ENCODE measurements at places on chromosomes 12 and 14. TPM values are rescaled to one million over a fixed set of nuclear protein-coding genes. Genes with fewer than 3 reads are reported as not detected.

Gene OR6C68
- not detected for total RNA-seq

Gene KCNJ8
- not detected for total RNA-seq

Gene PIWIL1
- total RNA-seq, result not detected

Gene APEX1
- 62.6 TPM for total RNA-seq

GRCh38 chr14:49858383-49858782 is 5.8 kb upstream of the NEMF start:
- DNase-seq, result no peak

DNA sequence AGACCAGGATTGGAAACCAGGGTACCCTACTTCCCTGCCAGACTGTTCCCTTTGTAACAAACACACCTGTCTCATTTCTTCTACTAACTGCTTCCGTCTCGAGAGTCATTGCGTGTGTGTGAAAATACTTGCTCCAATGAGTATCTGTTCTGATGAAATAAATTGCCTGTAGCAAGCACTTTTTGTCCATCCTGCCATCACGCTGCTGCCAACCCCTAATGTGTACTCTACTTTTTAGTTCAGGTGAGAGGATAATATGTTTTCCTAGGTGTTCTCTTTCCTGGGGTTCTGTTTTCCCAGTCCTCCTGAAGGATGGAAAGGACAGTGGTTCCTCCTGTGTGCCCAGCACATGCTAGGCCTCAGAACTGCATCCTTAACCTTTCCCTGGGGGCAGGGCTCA is 1.0 kb downstream of the TUNAR start:
- DNase-seq, result no peak

DNA sequence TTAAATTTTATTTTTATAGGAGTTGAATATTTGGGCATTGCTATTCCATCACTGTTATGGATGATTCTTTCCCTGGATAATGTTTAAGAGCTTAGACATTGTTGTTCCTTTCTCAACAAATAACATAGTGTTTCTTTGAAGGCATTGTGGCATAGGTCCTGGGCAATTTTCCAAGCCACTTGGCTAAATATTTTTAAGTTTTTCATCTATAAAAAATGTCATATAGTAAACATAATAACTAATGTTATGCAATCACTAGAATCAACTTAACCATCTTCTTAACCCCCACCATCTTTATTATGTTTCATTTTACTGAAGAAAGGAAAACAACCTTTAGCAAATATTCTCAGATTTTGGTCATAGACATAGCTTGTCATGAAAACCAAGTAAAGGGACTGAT is 600.6 kb upstream of the LMO3 start:
- no peak for DNase-seq

- DNase-seq, result no peak
These were observed 93.9 kb downstream of the DNAI7 start for GRCh38 chr12:25101092-25101445.

Gene KLHL33
- not detected for total RNA-seq

GRCh38 chr14:56216626-56217379 is 98.6 kb downstream of the PELI2 start:
- DNase-seq, result peak; percentile 14

GRCh38 chr12:68425998-68426397 is 93.8 kb upstream of the MDM1 start:
- DNase-seq, result no peak

Gene HOXC12
- total RNA-seq, result not detected

Gene INSM2
- 0.27 TPM for total RNA-seq

DNA sequence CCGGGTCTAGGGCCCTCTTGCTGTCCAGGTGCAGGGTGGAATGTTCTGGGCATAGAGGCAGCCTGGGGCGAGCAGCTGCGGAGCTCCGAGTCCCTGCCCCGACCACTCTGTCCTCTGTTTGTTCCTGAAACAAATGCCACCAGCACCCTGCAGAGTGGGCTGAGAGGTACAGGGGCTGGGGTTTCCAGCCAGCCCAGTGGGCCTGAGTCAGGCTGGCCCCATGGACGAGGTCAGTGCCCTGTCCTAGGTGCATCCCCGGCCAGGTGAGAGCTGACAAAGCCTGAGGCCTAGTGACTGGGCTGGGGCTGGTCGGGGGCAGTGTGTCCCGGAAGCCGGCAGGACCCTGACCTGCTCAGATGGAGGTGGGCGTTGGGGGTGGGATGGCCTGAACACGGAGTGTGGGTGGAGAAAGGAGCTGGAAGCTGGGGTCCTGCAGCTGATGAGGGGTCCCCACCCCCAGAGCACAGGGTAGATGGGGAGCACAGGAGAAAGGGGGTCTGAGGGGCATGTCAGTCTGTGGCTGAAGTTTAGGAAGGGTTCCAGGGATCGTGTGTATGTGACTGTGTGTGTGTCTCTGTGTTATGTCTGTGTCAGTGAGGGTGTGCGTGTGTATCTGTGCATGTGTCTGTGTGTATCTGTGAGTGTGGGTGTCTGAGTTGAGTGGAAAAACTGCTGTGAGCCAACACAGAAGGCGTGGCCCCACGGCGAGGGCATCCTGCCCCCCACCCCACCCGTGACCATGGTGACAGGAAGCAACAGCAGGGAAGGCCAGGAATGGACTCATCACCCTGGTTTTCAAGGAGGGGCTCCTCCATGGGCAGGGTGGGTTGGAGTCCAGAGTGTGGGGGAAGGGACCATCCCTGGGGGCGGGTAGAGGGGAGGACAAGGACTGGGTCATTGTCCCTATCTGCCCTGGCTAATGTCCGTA is 2.4 kb upstream of the CRIP1 start:
- no peak for DNase-seq

DNA sequence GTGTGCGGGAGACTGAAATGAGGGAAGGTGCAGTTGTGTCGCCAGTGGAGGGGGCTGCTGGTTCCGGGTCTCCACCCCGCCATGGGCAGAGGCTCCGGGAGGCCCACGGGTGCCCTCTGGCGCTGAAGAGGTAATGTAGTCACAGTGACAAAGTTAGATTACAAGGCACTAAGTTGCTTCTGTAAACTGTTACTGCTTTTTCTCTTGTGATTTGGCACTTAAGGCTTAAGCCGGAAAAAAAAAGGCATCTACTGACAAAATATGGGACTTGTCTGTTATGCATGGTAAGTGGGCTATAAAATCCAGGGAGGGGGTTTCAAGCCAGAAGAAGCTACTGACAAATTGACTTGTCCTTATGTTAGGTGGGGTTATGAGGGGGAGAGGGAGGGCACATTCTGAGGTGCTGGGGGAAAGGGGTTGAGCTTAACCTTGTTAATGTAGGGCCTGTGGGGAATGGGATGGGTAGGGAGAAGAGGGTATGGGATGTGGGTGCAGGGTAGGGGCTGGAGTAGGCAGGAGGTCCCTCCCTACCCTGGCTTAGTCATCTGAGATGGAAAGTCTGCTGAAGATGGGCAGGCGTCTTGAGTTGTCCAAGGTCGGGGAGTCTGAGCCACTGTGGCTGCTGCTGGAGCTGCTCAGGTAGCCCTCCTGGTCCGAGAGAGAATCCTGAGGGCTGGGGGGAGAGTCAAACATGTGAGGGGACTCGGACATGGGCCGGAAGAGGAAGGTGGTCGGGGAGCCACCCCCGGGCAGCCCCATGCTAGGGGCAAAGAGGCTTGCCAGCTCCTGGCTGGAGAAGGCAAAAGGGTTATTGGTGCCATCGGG is 3.7 kb downstream of the ZFP36L1 start:
- DNase-seq, result peak; percentile 82

- DNase-seq, result no peak
These were observed 9.2 kb upstream of the NUAK1 start for GRCh38 chr12:106147956-106148355.

DNA sequence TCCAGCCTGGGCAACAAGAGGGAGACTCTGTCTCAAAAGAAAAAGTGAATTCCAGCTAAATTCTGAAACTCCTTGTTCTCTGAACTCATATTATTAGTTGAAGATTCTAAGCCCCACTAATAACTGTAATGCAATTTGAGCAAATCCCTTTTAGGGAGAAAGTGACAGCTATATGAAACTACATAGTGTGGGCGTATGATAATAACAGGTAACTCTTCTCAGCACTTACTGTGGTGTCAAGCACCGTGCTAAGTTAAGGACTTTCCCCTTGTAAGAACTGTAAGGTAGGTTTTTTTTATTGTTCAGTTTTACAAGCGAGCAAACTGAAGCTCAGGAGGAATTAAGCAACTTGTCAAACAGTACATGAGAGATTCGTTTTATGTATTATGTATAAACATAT is 5.4 kb downstream of the ANKRD13A start:
- no peak for DNase-seq

DNA sequence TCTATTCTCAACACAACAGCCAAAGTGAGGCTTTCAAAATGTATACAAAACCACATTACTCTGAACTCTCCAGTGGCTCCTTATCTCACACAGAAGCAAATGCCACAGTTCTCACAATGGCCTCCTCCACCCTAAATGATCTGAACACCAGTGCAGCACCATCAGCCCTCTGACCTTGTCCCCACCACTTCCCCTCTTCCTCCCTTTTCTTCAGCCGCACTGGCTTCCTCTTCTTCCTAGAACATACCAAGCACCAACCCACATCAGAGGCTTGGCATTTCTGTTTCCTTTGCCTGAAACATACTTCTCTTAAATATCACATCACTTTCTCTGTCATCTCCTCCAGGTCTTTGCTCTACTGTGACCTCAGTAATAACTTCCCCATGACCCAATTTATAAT is 66.3 kb downstream of the GPR135 start:
- DNase-seq, result no peak

Gene E2F7
- total RNA-seq, result 5.0 TPM

GRCh38 chr14:35088514-35088913 is 33.3 kb downstream of the PPP2R3C start:
- DNase-seq, result no peak

GRCh38 chr12:130617219-130617618 is 98.9 kb downstream of the RIMBP2 start:
- DNase-seq, result peak; percentile 49

- no peak for DNase-seq
These were observed 75.4 kb upstream of the BDKRB2 start for GRCh38 chr14:96129128-96129736.

Gene SIX1
- 3.3 TPM for total RNA-seq

DNA sequence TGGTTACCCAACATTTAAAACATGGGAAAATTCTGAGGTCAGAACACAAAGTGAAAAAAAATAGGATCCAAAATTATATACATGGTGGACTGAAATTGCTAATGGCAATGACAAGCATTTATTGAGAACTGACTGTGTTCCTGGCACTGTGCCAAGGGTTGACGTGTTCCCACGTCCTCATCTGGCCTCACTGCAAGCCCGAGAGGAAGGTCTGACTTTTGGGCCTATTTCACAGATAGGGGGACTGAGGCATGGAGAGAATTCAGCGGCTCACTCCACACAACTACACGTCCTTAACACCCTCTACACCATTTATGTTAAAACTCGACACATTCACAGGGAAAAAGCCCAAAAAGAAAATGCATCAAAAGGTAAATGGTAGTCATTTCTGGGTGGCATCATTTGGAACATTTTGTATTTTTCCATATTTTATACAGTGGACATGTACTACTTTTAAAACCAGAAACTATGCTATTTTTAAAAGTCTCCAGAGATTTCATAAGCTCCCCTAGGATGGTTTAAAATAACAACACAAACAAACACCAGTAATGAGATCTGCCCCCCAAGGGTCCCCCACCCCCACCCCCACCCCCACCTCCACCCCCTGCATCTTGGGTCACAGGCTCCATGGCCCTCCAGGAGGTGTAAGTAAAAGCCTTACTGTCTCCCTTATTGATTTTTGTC is 27.7 kb downstream of the CLMN start:
- peak; percentile 57 for DNase-seq

DNA sequence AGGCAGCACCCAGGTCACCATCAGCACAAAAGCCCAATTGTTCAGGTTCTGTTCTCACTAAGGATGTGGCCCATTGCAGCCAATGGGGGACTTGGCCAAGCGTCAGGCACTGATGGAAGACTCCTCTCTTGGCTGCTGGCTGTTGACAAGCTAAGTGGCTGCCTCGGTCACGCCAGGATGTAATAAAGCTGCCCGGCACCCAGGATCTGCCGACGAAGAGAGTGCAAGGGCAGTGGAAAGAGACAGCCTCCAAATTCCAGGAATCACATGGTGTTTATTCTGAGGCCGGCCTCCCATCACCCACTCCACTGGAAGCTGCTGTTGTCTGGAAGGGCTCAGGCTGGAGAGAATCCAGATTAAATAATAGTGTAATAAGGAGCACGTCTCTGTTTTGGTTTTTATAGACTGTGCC is 451.8 kb upstream of the TBX3 start:
- DNase-seq, result peak; percentile 54

Gene RAB21
- total RNA-seq, result 43.0 TPM

GRCh38 chr14:40362856-40363255 is 930.6 kb upstream of the FBXO33 start:
- DNase-seq, result no peak

- DNase-seq, result no peak
These were observed 1.0 kb upstream of the TSSK4 start for GRCh38 chr14:24204163-24205146.

GRCh38 chr12:45124485-45125155 is 73.7 kb upstream of the DBX2 start:
- no peak for DNase-seq

DNA sequence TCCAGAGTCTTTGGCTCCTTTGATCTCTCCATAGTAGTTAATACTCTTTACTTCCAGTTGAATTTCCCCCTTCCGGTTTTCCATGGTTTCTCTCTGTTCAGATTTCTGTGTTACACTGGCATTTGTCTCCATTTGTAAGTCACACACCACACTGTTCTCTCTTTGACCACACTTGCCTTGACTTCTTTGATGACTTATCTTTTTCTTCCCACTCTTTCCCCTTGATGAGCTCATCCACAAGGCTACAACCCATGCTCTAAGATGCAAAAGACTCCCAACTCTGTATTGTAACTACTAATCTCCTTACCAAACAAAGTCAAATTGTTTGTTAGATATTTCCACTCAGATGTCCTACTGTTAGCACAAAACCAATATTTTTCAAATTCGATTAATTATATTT is 242.7 kb upstream of the E2F7 start:
- no peak for DNase-seq

- DNase-seq, result peak; percentile 98
These were observed at the start of gene C2CD5 for GRCh38 chr12:22544038-22544979. Gene C2CD5 (minus strand): TSS chr12:22544542. CDS start chr12:22544150, 392 bp downstream.

Gene TAS2R7
- not detected for total RNA-seq

DNA sequence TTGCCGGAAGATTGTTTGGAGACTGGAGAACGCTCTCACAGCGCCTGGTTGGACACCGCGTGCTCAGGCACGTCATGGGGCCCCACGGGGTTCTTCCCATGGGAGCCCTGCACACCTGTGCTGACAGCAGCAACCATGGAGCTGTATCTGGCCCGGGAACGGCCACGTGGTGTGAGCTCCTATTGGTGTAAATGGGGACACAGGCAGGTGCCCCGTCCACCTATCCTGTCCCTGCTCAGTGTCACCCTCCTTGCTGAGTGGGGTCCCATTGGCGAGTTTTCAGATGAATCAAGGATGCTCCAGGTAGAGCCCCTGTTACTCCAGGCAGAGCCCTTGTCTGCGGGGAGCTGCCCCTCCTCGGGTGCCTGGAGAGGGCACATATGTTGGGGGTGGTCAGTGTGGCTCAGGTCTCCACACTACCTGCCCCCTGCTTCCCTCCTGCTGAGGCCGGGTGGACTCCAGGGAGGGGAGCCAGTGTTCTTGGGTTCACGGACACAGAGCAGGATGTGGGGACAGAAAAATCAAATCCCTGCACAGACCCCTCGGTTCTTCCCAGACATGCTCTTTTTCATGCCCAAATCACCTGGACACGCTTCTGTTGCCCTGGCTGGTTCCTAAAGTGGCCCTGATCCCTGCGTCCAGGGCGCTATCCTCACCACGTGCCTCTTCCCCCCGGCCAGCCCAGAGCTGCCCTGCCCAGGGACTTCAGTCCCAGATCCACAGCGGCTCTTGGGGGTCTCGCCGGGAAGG is 250.1 kb downstream of the ADGRD1 start:
- DNase-seq, result no peak

- no peak for DNase-seq
These were observed 43.5 kb downstream of the COX16 start for GRCh38 chr14:70315942-70316341.

- DNase-seq, result no peak
These were observed 69.9 kb downstream of the PLXNC1 start for GRCh38 chr12:94218233-94218632.

All from SK-MEL-5 (cell line).